Forelimb muscle (tissue), 1 donor: ENCODE measurements at places on chromosomes 13 and 19.

DNA sequence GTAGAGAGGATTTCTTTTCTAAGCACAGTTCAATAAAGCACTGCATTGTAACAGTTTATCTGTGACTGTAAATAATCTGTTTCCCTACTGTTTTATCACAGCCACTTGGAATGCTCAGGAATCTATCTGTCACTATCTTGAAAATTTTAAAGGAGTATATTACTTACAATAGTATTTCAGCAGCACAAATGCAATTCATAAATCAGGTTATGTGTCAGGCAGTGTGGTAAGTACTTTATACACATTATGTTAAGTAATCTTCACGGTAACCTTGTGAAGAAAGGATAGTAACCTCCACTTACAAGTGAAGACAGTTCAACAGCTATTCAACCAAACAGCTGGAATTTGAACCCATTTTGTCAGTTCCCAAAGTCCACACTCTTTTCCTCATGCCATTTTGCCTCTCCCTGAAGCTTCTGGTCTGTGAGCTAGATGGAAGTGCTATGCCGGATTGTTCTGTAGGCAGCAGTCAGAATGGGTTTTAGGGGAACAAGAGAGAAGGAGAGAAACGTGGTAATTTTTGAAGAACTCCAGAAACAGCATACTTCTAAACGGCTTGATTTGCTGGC is 125.0 kb downstream of the KLF12 start:
- no peak for DNase-seq

DNA sequence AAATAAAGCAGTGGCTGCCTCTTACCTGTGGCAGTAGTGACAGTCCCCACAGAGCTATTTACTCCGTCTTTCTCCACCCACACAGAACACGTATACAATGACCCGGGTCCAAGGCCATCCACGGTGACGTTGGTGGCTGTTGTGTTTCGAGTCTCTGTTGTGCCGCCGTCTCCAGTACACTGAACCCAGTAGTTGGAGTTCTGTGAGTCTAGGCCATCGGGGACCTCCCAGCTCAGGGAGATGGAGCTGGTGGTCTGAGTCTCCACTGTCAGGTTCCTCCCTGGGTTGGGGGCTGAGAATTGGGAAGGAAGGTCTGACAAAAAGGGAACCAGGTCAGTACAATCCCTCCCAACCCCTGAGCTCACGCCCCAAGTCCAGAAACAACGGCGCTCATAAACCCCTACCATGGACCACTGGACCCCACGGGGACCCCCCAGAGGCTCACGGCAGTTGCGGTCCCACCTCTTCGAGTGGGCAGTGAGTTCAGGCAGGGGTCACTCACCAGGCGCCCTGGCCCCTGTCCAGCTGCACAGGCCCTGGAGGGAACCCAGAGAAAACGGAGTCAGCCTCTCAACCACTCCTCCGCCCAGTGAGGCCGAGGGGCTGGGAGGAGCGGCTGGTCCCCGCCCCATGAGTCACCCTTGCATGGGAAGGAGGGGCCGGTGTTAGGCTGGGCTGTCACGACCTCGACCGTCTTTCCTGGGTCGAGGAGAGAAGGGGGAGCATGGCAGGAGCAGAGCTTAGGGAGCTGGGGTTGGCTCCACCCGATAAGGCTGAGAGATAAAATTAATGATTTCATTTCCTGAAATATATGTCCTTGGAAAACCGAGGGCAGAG is 2.4 kb downstream of the PTPRH start:
- DNase-seq: no peak

- no peak for DNase-seq
Observed at GRCh38 chr19:38277549-38277948, 13.2 kb downstream of the SPINT2 start.

DNA sequence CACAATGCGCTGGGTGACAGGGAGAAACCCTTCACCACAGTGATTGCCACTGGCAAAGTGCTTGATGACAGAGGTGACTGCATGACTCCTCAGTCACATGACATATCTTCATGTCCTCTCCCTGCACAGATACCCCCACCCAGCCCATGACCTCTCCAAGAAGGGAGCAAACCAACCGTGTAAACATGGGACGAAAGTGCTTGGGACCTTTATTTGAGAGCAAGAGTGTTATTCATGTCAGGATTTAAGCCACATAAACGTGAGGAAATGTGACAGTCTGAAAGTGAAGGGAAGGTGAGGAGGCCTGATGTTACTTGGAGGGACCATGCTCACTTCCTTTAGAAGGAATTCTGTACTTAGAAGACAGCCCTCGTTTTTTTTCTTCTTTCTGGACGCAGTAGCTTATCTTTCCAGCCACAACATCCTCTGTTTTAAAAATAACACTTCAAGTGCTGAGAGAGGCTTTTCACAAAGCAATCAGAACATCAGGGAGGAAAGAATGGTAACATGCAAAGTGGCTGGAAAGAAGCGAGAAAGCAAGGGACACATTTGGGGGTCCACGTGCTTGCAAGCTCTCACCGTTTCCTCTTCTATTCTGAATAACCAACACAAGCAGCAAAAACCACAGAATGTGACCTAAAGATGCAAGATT is 35.6 kb downstream of the EPS15L1 start:
- DNase-seq: no peak

DNA sequence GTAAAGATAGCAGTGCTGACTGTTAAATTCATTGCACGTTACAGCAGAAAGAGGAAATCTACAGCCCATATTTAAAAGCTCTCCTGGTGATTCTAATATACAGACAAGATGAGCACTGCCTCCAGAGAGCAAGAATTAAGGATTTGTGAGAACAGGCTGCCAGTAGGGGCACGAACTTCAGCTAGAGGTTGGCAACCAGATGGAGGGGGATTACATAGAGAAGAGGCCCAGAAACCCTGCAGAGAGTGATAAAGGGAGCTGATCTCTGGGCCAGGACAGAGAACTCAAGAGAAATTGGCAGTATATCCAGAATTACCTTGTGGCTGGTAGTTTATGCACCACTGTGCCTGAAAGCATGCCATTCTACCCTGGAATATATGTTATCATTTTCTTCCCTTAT is 144.8 kb downstream of the UFM1 start:
- DNase-seq: no peak

- no peak for DNase-seq
Observed at GRCh38 chr19:2582984-2583956, 107.3 kb downstream of the GADD45B start.

DNA sequence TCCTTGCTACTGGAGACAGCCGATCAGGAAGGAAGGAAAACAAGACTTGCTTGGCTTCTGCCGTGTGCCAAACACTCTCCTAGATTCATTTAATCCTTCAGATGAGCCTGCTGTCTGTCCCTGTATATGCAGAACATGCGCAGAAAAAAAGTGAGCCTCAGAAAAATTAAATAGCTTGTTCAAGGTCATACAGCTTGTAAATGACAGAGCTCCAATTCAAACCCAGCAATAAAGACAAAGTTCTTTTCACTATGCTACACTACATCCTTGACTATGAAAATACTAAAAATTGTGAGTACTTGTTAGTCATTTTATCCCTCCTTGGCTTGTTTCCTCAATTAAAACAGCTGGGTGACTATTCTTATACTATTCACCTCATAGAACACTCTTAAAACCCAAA is 121.4 kb downstream of the KCNRG start:
- no peak for DNase-seq

DNA sequence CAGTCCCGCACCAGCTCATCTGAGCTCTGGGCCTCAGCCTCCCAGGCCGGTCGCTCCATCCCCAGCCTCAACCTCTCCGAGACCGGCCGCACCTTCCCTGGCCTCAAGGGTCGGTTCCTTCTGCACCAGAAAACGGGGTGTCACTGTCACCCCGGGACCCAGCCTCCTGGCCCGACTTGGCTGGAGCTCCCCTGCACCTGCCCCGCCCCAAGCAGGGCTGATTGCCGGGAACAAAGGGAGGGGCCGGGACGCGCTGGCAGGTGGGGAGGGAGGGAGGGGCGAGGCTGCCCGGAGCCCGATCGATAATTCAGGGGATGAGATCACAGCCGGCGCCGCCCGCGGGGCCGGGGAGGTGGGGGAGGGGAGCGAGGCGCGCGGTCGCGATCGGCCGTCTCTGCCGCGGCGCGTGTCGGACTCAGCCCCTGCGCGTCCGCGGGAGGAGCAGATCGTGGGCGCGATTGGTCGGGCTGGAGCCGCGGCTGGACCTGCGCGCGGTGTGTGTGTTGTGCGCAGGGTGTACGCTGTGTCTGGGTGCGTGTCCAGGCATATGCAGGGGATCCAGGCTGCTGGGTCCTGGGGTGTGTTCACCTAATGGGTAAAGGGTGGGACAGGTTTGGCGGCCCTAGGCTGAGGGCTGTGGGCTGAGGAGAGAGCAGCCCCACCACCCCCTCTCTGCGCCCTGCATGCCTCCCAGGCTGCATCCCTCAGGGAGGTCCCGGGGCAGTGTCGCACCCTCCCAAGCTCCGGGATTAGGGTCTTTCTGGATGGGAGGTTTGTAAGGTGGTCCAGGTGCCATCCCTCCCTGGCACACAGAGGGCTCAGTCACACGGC is 1.1 kb upstream of the SHC2 start:
- no peak for DNase-seq

DNA sequence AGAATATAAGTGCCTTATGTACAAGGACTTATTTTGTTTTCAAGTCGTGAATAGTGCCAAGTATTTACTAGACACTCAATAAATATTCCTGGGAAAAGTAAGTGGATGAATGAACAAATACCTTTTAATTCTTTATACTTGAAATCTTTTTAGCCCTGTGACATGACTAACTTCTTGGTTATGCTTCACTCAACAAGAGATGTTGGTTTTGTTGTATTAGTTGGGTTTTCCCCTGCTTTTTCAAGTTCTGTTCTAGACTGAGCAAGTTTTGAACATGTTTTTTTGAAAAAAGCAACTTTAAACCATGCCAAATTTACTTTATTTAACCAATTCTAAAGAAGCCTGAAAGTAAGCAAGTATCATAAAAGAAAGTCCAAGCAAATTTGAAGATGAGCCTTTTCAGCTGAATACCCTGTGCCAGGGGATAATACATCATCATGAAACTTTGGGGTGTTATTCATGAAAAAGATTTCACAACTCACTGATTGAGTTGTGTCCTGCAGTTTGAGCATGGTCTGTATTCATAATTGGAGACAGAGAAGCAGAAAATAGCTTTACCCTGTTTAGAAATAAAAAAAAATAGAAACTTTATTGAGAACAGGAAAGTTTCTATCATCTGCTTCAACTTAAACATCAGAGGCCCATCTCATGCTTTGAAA is 11.1 kb downstream of the LMO7 start:
- no peak for DNase-seq
